HCT116 (cell line): ENCODE measurements at places on chromosomes 11 and 22. TPM values are rescaled to one million over a fixed set of nuclear protein-coding genes. Genes with fewer than 3 reads are reported as not detected.

The DGAT2 gene
- total RNA-seq, result 2.4 TPM

The CD82 gene
- 16.7 TPM for total RNA-seq

DNA sequence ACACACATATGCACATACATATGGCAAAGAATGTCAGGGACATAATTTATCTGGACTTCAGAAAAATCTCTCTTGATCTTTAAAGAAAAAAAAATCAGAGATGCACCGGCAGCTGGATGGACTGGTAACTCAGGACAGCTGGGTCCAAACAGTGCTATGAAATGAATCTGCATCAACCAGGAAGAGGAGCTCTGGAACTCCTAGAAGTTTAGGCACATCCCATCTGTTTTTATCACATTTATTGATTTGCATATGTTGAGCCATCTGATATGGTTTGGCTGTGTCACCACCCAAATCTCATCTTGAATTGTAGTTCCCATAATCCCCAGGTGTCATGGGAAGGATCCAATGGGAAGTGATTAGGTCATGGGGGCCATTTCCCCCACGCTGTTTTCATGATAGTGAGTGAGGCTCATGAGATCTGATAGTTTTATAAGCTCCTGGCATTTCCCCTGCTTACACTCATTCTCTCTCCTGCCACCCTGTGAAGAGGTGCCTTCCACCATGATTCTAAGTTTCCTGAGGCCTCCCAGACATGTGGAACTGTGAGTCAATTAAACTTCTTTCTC, 87.7 kb upstream of the AKIP1 start:
- DNase-seq, result no peak
- H3K4me1 ChIP-seq, result no peaks in the 10 kb centered on the region; the same call in 1 of the 2 replicates
- H3K4me3 ChIP-seq, result no peak overlapping the region
- no peaks in the 10 kb centered on the region for H3K36me3 ChIP-seq

- H3K27ac ChIP-seq, result no peak overlapping the region
- no peaks in the 10 kb centered on the region for H3K36me3 ChIP-seq
- no peak overlapping the region for H3K4me3 ChIP-seq
- DNase-seq, result no peak
Measured at GRCh38 chr11:57834852-57835251, 73.2 kb downstream of the CTNND1 start.

- peaks cover 43% of the 10 kb centered on the region for H3K36me3 ChIP-seq
- H3K4me1 ChIP-seq, result peaks cover 17% of the 10 kb centered on the region; the same call in 1 of the 2 replicates
- no peak for DNase-seq
- H3K27me3 ChIP-seq, result no peaks in the 10 kb centered on the region
Measured at GRCh38 chr11:65116370-65117205, 913 bp downstream of the ZNHIT2 start.

DNA sequence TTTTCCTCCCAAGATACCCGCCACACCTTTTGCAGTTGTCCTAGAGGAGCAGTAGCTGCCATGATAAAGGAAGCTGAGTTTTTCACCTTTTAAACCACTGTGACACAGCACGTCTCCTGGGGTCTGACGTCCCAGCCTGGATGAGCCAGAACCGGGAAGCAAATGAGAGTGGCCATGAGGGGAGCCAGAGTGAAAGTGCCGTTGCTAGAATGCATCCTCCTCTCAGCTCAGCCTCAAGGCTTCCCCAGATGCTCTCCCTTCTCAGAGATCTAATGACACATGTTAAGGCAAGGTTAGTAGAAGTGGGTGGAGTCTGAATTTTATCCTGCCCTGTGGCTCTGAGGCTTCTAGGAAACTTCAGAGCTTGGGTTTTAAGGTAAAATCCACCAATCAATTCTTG, 23.4 kb upstream of the HTR3A start:
- no peaks in the 10 kb centered on the region for H3K4me1 ChIP-seq
- no peak overlapping the region for H3K27ac ChIP-seq
- H3K36me3 ChIP-seq, result no peaks in the 10 kb centered on the region
- H3K27me3 ChIP-seq, result peaks cover 25% of the 10 kb centered on the region
- DNase-seq, result no peak

DNA sequence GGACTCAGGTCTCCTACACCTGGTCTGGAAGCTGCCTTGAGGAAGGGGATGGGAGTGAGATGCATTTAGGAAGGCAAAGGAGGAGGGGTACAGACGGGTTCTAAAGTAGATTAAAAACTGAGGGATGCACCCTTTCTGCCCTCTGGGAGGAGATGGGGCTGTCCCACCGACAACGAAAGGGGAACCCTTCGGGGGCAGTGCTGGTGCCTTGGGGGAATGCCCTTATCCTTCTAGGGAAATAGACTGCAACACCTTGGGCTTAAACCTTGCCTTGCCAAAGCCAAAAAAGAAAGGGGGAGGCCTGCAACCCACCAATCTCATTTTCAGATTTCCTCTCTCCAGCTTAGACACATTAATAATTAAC, 89.8 kb downstream of the PLEKHA7 start:
- H3K4me3 ChIP-seq, result peak overlapping the region; percentile 51
- H3K36me3 ChIP-seq, result no peaks in the 10 kb centered on the region
- H3K27ac ChIP-seq, result peak overlapping the region; percentile 39
- no peak for DNase-seq
- H3K4me1 ChIP-seq, result peaks cover 32% of the 10 kb centered on the region
- no peaks in the 10 kb centered on the region for H3K27me3 ChIP-seq

The SLC22A6 gene
- total RNA-seq, result not detected

DNA sequence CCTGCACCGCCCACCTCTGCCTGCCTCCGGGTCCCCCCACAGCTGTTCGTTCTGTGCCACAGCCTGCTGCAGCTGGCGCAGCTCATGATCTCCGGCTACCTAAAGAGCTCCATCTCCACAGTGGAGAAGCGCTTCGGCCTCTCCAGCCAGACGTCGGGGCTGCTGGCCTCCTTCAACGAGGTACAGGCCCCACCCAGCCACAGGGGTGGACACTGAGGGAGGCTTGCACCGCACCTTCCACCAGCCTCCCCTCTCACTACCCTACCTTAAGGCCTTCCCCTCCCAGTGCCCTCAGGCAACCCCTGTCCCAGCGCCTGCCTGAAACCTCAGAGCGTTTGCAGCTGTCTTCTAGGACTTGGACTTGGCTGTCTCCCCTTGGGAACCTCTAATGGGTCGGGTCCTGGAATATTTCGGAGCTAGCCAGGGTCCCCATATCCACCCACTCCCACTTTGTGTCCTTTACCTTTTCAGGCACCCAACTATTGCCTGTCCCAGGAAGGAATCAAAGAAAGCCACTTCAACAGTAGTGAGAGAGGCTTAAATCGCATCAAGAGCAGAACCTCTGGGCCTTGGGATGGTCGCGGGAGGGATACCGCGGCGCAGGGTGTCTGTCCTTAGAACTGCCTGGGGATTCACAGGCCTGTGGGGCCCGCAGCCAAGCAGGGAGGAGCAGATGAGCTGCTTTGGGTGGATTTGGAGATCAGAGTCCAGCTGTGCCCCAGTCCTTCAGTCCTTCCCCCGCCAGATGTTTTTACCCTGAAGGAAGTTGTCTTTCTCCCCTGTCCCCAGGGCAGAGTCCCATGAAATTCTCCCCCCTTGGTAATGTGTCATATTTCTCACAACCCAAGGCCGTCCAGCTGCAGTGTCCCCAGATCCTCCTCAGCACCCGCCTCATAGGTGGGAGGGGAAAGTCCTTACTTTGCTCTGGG, 13.3 kb downstream of the SLCO2B1 start:
- H3K4me1 ChIP-seq, result no peaks in the 10 kb centered on the region; the same call in 1 of the 2 replicates
- no peaks in the 10 kb centered on the region for H3K36me3 ChIP-seq
- no peak overlapping the region for H3K27ac ChIP-seq
- 0 out of 2 replicates have a peak, but pooled peaks cover 4% of the 10 kb centered on the region for H3K27me3 ChIP-seq
- no peak overlapping the region for H3K4me3 ChIP-seq
- DNase-seq, result no peak

The PCNX3 gene
- 50.4 TPM for total RNA-seq

The TEF gene
- total RNA-seq, result 16.5 TPM

DNA sequence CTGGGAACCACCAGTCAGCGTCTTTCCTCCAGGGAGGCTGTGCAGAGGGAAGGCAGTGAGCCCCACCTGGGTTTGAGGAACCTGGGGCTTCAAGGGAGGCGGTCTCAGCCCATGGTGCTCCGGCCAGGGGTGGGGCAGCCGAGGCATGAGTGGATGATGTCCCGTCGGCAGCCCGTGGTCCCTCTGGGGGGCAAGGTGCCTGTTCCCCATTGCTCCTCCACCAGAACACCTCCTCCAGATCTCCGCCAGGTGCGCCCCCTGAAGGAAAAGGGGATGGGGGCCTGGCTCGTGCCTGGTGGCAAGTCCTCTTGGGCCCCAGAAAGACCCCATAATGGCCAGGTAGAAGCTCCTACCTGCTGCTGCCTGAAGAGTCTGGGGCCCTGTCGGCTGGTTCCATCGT, 94.1 kb downstream of the KCNQ1 start:
- no peak overlapping the region for H3K4me3 ChIP-seq
- no peak for DNase-seq
- H3K4me1 ChIP-seq, result peaks cover 13% of the 10 kb centered on the region
- no peaks in the 10 kb centered on the region for H3K36me3 ChIP-seq
- no peak overlapping the region for H3K27ac ChIP-seq

The FAT3 gene
- total RNA-seq, result 0.02 TPM

- no peaks in the 10 kb centered on the region for H3K27me3 ChIP-seq
- DNase-seq, result no peak
- no peak overlapping the region for H3K4me3 ChIP-seq
- peaks cover 59% of the 10 kb centered on the region for H3K4me1 ChIP-seq
- no peaks in the 10 kb centered on the region for H3K36me3 ChIP-seq
Measured at GRCh38 chr11:120564573-120565311, 53.2 kb downstream of the GRIK4 start.

The P2RY6 gene
- 0.15 TPM for total RNA-seq

DNA sequence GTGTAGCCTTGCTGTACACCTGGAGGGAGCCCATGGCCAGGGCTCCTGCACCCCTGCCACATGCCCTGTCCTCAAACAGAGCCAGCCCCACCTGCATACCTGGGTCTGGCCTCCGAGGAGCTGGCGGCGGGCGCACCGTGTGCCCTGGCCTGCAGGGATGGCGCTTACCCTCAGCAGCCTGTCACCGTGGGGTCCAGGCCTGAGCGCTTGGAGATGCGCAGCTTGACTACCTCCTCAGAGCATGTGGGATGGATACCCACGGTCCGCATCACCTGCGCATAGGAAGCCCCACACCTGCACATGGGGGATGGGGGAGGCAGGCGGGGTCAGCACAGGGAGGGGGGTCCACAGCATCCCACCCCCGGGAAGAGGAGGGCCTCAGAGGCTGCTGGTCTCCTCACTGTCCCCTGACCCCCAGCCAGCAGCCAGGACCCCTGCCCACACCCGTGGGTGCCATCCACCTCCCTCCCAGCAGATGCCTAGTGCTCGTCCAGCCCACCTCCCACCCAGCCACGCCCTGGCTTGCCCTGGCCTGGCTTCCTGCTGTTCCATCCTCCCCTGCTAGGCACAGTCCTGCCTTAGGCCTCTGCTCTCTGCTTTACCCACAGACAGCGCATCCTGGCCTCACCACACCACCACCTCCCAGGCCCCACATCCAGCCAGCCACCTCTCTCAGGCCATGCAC, 22.4 kb upstream of the GNB1L start:
- no peaks in the 10 kb centered on the region for H3K27me3 ChIP-seq
- H3K4me1 ChIP-seq, result peaks cover 26% of the 10 kb centered on the region
- no peak overlapping the region for H3K4me3 ChIP-seq
- no peaks in the 10 kb centered on the region for H3K36me3 ChIP-seq
- no peak overlapping the region for H3K27ac ChIP-seq

The C11orf97 gene
- total RNA-seq, result not detected

GRCh38 chr22:30275625-30276024, 9.0 kb upstream of the OSM start:
- no peaks in the 10 kb centered on the region for H3K27me3 ChIP-seq
- H3K4me3 ChIP-seq, result no peak overlapping the region
- H3K4me1 ChIP-seq, result peaks cover 5% of the 10 kb centered on the region; the same call in 1 of the 2 replicates

GRCh38 chr22:49284056-49284784, 543.5 kb downstream of the BRD1 start:
- no peak overlapping the region for H3K27ac ChIP-seq
- peaks cover 25% of the 10 kb centered on the region for H3K4me1 ChIP-seq
- no peak overlapping the region for H3K4me3 ChIP-seq
- no peak for DNase-seq
- no peaks in the 10 kb centered on the region for H3K36me3 ChIP-seq
- H3K27me3 ChIP-seq, result peaks cover 86% of the 10 kb centered on the region

The CELSR1 gene
- 19.6 TPM for total RNA-seq

The MMP12 gene
- total RNA-seq, result not detected
